ENCODE measurements at places on chromosomes 4 and X.

GRCh38 chrX:137212078-137212632 lies 178.4 kb upstream of the GPR101 start:
- DNase-seq: no peak

GRCh38 chr4:73831569-73831968 lies 4.9 kb upstream of the CXCL6 start:
- DNase-seq: no peak

DNA sequence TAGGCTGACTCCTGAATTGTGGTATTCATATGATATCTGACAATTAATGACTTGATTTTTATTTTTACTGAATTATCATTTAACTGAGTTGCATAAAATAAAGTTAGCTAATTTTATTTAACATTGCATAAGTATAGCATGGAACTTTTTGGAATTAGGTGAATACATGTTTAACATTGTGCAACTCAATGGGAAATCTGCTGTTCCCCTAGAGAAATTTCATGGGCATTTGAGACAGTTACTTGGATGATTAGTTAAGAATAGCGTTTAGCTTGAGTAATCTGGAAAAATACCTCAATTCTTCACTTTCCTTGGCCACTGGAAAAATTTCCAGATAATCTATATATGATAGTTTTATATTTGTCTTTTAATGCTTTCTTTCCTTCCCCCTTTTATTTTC lies 42.5 kb downstream of the NPNT start:
- DNase-seq: no peak

- no peak for DNase-seq
Measured at GRCh38 chr4:101914761-101915160, 124.2 kb downstream of the BANK1 start.

DNA sequence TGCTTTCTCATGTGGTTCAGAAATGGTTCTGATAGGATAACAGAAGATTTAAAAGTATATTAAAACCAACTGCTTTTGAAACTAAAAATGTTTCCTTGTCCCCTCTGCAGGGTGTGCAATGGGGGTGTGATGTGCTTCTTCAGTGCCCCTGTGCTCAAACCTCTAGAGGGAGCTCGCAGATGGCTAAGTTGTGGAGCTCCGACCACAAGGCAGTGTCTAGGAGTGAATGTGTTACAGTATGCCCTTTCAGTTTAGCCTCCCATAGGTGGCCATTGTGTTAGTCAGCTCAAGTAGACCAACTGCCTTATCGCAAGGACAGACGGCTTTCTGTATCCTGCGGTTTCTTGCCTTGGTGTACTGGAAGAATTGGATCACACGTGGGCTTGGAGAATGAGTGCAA lies 130.5 kb downstream of the TENT5D start:
- no peak for DNase-seq

DNA sequence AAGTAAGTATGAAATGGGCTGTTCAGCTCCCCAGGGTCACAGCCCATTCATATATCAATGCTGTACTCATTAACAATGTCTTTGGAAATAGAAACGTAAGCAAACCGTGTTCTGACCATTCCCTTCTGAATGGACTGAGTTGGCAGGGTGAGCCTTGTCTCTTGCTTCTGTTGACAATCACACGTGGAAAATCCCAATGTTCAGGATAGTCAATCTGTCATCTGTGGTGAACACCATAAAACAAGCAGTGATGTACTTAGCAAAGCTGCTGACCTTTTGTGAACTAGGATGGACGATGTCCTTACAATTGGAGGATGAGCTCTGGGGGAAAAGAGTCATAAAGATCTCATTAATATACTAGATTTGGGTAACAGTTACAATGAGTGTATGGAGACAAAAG lies 109.6 kb upstream of the PAQR3 start:
- no peak for DNase-seq

GRCh38 chrX:28979877-28980276 lies 392.6 kb downstream of the IL1RAPL1 start:
- DNase-seq: no peak

GRCh38 chr4:69860052-69860451 lies at the start of gene SULT1E1:
TSS of gene SULT1E1 (minus strand) at chr4:69860145. CDS start at chr4:69857644, 2,501 bp downstream.
- DNase-seq: no peak

- DNase-seq: no peak
Measured at GRCh38 chr4:27357283-27357682, 496.6 kb downstream of the STIM2 start.

All from suppressor macrophage treated with lipopolysaccharide for 1 hour (primary cell).